Astrocyte of the cerebellum (primary cell): ENCODE measurements at places on chromosomes 12 and 14.

- no peak for DNase-seq
Measured at GRCh38 chr12:19412844-19413243, 26.4 kb upstream of the AEBP2 start.

- no peak for DNase-seq
Measured at GRCh38 chr14:74567646-74568379, 44.2 kb downstream of the LTBP2 start.

DNA sequence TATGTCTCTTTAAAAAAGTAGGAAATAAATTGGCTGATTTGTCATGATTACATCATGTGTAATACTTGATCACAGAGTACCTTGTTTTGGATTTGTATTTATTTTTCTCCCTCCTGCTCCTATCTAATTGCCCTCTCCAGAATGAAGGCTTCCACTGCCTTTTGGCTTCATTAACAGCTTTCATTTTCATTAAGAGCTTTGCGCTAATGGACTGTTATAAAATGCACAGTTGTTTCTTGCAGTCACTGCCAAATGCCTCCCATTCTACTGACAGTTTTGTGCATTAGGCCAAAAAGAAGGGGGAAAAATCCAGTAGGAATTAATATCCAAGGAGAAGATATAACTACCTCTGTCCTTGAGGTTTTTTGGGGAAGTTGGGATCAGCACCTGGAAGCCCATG, 159.2 kb downstream of the NRXN3 start:
- DNase-seq, result no peak

DNA sequence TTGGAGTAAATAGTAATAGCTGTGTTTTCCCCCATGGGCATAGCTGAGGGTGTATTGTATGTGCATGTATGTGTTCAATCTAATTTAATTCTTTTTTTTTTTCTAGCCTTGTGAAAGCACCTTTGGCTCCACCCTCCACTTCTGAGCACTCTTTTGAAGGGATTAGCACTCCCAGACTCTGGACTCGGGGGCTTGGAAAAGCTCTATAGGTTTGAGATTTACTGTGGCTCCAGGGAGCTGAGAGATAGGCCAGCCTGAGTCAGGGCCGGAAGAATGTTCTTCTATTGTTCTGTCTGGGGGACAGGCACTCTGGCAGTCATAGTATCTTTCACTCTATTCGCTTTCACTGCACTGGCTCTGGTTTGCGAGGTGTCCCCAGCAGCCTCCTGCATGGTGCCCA, 540.0 kb upstream of the TBX3 start:
- DNase-seq, result no peak

- peak; percentile 23 for DNase-seq
Measured at GRCh38 chr12:82862876-82863649, 176.4 kb downstream of the TMTC2 start.

DNA sequence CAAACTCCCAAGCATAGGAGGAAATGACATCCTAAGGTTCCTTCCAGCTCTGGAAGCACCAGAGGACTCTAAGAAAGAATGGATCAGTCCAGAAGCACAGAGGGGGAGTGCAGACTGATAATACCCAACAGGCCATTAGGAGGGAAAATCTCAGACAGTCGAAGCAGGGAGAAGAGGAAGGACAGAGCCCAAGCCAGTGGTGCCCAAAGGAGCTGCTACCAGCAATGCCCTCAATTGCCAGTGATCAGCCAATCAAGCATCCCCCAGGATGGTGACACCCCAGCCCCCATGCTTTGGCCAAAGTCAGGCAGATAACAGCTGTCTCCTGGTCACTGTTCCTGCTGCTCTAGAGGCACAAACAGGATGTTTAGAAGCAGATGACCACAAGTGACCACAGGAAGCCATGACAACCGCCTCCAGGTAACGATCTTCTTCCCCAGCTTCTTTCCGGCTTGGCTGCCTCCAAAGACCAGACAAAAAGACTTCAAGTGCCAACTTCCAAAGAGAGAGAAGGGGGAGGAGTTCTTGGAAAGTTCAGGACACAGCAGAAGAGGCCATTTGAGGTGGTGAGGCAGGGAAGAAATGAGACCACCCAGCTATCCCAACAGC, 16.2 kb downstream of the PXN start:
- DNase-seq, result no peak

DNA sequence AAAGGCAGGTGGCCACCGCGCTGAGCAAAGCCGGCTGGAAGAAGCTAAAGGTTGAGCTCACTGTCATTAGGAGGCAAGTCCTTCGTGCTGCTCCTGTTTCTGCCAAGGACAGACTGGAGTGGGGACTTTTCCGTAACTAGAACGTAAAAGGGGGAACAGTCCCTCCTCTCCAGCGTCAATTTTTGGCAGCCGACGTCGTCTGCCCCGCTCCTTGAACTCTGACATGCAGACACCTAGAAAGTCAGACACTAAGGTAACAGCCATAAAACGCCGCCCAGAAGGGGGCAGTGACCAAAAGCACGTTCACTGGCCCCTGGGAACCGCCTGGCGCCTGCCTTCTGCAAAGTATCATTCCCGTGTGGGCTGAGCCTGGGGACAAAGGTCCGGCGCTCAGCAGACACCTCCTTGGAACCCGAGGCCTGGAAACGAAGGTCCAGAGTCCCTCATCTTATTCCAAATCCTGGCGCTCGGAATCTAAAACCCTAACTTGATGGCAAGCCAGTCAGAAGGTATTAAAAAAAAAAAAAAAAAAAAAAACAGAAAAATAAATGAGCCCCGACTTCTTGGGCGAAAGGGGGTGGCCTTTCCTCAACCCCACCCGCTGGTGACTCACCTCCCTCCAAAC, 1.1 kb upstream of the LRP1 start:
- DNase-seq, result no peak

DNA sequence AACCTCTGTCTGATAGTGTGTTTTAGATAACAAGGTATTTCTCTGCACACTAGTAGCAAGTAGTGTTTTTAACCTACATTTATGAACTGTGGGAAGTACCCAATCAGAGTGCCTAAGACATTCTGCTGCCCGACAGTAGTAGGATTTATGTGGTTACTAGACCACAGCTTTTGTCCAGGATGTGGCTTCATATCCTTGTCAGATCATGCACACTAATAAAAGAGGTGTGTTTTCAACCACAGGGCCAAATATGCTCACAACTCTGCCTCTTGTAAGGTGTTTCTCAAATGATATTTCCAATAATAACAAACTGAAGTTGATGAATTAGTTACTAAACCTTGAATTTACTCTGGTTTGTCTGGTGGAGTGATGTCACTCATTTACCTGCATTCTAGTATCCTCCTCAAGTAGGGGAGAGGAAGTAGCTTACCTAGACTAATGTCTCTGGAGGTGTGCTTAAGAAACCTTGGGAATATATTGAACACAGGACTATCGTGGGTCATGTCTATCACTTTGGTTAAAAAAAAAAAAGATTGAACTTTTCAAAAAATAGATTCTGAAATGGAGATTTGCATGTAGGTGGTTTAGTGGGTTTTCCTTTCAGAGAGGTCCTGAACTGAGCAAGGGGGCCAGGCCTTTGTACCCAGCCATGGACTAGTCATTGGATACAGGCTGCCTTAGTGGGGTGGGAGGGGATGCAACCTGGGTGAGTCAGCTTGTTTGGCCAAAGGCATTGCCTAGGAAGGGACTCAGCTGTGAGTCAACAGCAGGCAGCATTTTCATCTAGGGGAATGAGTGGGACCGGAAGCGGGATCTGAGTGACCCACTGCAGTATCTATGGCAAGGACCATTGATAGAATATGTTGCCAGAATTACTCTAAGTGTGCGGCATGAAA, 14.1 kb downstream of the FBXW8 start:
- DNase-seq, result peak; percentile 75

DNA sequence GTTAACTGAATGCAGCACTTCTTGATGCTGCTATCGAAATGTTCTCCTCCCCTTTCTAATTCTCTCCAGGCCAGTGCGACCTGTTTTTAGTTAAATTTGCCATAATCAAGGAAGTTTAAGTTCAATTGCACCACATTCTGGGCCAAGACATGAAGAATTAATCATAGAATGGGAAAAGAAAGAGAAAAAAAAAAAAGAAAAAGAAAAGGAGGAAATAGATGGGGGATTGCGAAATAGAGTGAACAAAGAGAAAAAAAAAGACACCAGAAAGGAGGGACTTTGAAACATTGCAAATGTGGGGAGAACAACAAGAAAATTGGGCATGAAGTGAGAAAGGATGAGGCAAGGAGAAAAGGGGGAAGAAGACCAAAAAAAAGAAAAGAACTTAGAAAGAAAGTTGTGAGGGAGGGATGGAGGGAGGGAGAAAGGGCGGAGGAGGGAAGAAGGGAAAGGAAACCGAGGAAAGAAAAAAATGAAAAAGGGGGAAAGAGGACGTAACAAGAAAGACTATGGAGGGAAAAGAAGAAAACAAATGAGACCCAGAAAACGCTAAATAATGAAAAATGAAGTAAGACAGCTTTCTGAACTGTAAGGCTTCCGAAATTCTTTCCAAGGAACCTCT, 32.8 kb upstream of the TBX5 start:
- DNase-seq, result no peak

- no peak for DNase-seq
Measured at GRCh38 chr12:13181375-13182070, 15.0 kb upstream of the EMP1 start.

DNA sequence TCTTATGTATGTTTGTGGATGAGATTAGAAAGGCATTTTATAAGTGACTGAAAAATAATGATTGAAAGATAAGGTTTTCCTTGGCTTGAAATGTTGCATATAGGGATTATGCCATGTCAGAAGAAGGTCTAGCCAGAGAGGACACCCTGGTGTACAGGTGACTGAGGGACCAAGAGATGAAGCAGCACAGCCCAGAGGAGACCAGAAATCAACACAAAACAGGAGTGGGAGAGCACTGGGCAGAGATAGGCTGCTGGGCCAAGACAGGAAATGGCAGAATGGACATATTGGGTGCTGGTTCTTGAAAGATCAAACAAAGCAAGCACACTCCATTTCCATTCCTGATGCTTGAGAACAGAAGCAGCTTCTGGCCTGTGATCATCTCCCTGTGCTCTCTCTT, 24.4 kb upstream of the FRMD6 start:
- no peak for DNase-seq

GRCh38 chr12:8867009-8867408, 44.6 kb downstream of the A2ML1 start:
- DNase-seq, result no peak

DNA sequence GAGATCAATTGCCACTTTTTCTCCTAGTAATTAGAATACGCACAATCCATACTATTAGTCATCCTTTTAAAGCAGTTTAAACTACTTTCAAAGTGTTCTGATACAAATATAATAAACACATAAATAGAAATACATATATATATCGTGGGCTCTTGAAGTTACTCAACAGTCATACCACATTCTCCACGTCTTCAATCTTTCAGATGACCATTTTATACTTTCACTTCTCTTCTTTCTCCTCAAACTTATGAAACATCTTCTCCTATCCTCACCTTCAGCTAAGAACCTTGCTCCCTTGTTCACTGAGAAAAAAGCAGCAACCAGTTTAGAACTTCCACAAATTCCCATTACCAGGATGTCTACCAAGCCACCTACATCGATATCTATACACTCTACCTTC, 19.2 kb downstream of the CEP290 start:
- DNase-seq, result no peak

DNA sequence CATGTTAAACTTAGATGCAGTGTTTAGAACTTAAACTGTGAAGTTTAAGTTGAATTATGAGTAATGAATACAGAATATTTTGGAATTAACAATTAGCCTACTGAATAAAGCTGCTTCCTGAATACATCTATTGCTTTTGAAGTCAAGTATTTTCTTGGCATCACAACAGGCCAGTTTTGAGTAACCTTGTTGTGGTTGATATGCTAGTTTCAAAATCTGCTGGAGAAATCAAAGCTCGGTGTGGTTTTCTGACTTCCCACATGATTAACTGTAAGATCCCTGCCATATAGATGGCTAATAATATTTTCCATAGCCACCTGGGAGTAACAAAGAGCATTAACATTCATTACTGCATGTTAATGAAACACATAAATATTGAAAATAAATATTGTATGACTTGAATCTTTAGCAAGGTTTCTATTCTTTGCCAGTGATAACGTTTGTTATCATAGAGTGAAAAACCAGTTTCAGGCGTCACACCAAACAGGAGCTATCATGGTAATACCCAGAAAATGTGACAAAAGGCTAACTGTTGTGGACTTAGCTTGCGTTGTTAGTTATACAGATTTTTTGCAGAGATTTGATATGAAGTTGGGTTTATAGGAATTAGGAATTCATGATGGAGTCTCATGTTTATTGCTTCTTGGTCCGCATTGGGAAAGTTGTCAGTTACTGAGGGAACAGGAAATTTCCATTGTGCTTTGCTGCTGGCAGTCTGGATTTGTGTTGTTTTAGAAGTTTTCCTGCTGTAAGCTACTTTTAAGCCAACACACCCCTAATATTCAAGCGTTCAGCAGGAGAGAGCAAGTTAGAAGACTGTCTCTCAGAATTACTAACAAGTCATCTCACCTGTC, 32.1 kb downstream of the PPFIBP1 start:
- peak; percentile 77 for DNase-seq

DNA sequence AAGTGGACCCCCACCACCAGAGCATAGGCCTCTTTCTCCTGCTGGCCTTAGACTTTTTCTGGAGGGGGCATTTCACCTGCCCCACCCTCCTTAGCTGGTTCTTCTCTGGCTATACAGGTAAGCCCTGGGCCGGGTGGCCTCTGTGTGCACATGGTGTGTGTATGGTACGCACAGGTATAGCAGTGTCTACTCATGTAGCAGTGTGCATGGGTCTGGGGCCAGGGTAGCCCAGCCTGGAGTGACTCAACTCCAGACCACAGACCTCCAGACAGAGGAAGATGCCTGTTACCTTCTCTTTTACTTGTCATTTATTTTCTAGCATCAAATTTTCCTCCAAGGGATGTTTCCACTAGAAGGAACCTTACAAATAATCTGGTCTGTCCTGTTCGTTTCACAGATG, 6.9 kb downstream of the KCNA5 start:
- no peak for DNase-seq

DNA sequence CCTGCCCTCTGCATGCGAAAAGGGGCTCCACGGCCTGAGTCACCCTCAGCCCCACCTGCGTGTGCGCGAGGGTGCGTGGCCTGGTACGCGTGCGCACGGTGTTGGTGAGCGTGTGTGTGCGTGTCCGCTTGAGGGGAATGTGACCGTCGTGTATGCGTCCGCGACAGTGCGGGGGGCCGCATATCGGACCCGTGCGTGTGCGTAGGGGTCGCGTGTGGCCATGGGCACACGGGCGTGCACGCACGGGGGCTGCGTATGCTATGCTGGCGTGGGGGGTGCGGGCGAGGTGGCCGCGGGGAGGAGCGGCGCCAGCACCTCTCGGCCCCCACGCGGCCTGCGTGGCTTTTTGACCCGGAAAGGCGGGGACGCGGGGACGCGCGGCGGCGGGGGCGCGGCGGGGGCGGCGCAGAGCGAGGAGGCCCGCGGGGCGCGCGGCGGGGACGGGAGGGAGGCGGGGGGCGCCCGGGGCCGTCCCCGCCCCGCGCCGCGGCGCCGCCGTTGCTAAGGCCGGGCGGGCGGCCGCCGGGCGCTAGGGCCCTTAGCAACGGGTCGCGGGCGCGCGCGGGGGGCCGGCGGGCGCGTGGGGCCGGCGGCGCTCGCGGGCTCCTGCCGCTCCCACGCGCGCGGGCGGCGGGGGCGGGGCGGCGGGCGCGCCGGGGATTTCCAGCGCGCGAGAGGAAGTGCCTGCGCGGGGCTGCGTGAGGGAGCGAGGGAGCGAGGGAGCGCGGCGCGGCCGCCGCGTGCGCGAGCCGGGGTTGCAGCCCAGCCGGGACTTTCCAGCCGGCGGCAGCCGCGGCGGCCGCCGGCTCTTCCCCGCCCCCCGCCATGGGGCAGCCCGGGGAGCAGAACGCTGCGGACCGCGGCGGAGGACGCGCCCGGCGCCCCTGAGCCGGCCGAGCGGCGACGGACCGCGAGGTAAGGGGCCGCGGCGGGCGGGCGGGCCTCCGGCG, at the start of gene TRAF3:
Gene TRAF3, plus strand, starts transcription at position 689 of the 950 bp plus-strand sequence. CDS start 92,753 bp downstream, outside the sequence.
- peak; percentile 16 for DNase-seq
